ENCODE measurements at places on chromosomes 16 and 17. TPM values are rescaled to one million over a fixed set of nuclear protein-coding genes. Genes with fewer than 3 reads are reported as not detected.
A peak's percentile ranks its signal among the peaks of the same experiment; 100 is the strongest.

ADCY9 gene
- 10.5 TPM for polyA plus RNA-seq

SLC13A2 gene
- not detected for polyA plus RNA-seq

PRSS33 gene
- polyA plus RNA-seq: 0.17 TPM

CD300A gene
- polyA plus RNA-seq: 1.3 TPM

TMEM238L gene
- polyA plus RNA-seq: not detected

SLC5A2 gene
- 4.1 TPM for polyA plus RNA-seq

NAE1 gene
- polyA plus RNA-seq: 30.3 TPM

MT2A gene
- 23.2 TPM for polyA plus RNA-seq

TANGO6 gene
- 6.7 TPM for polyA plus RNA-seq

THUMPD1 gene
- polyA plus RNA-seq: 51.3 TPM

CPHXL gene
- polyA plus RNA-seq: not detected

DOC2B gene
- polyA plus RNA-seq: 1.8 TPM

KRT23 gene
- polyA plus RNA-seq: not detected

GRCh38 chr17:65446838-65447526 lies 114.5 kb downstream of the AXIN2 start:
- DNase-seq: no peak

DNA sequence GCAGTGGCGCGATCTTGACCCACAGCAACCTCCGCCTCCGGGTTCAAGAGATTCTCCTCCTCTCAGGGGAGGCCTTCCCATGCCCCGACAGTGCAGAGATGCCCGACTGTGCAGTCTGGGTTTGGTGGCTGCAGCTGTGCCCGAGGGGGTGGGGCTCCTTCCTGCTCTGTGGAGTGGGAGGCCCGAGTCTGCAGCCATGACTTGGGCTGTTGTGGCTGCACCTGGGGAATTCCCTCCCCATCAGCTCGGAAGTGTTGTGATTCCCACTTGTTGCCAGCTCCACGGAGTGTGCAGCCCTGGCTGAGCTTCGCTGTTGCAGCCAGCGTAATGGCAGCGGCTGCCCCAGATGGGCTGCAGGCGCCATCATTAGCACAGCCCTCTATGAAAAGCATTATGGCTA lies 66.4 kb upstream of the SMIM36 start:
- no peak for DNase-seq

- no peak for DNase-seq
Measured at GRCh38 chr17:13076905-13077304, 59.1 kb upstream of the ELAC2 start.

- DNase-seq: no peak
Measured at GRCh38 chr16:58843675-58844074, 109.6 kb upstream of the GOT2 start.

DNA sequence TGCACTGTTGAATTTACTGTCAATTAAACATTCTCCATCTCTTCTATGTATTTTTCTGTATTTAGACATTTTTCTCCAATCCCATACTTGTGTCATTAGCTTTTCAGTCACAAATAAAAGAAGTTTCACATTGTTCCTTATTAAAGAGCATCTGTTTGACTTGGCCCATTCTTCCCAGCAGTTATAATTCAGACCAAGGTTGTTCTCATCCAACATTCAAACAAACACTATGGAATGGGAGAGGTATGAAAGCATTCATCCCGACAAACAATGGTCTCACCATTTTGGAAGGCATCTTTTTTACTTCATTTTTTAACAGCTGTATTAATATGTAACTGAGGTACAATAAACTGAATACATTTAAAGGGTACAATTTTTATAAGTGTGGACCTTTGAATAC lies 208.8 kb upstream of the MAF start:
- DNase-seq: no peak

DNA sequence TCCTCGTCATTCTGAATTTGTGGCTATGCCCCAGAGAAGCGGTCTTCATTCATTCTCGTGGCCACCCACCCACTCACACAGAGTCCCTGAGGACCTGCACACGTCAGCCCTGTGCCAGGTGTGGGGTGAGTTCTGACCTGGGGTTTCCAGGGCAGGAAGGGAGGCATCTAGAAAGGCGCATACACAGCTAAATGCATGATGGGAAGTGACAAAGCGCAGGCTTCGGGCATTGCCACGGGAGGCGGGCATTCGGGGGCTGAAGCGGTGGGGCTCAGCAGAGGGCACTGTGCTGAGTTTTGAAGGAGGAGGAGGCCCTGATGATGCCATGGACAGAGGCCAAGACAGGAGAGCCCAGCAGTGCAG lies 10.9 kb downstream of the UBALD2 start:
- DNase-seq: no peak

- DNase-seq: no peak
Measured at GRCh38 chr17:48589060-48589830, 796 bp downstream of the HOXB3 start.

DNA sequence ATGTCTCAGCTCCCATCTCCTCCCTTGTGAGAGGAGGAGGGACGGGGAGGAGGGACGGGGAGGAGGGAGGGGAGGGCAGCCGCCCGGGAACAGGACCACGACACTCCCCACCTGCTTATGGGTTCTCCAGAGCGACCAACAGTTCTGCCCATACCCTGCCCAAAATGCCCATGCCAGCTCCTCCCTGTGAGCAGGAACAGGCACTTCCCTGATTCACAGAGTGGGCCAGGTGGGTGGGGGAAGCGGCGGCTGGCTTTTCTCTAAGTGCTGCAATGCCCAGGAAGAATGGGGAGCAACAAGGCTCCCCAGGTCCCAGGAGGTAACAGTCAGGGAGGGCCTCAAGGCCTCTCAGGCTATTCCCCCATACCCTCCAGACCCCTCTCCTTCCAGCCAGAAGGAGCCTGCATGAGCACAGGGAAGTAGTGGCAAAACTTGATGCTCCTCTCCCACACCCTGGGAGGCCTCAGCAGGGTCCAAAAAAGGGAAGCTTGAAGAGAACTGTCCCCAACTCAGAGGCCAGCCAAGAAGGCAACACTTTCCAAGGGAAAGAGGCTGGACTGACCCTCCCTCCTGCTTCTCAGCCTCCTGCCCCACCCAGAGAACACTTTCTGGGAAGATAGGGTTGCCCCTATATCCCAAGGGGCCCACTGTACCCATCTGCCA lies 53.8 kb downstream of the MYO18A start:
- no peak for DNase-seq

GRCh38 chr17:44137891-44138709 lies 3.6 kb upstream of the HROB start:
- peak; percentile 66 for DNase-seq

- no peak for DNase-seq
Measured at GRCh38 chr16:81073560-81074330, 3.3 kb downstream of the C16orf46 start.

DNA sequence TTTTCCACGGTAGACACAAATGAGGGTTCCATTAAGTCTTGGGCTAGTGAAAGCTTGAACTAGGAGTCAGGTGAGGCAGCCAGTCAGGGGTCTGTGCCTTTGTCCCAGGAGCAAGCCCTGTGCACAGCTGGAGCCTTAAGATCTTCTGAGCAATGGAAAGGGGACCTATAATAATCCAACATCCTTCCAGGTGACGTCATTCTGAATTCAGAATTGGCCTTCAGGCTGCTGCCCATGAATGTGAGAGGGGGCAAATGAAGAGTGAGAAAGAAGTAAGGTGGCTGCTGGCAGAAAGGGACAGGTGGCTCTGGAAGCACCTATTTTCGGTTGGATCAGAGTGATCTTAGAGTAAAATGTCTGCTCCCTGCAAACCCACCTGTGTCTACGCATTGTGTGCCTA lies 488.1 kb upstream of the CDH5 start:
- no peak for DNase-seq

DNA sequence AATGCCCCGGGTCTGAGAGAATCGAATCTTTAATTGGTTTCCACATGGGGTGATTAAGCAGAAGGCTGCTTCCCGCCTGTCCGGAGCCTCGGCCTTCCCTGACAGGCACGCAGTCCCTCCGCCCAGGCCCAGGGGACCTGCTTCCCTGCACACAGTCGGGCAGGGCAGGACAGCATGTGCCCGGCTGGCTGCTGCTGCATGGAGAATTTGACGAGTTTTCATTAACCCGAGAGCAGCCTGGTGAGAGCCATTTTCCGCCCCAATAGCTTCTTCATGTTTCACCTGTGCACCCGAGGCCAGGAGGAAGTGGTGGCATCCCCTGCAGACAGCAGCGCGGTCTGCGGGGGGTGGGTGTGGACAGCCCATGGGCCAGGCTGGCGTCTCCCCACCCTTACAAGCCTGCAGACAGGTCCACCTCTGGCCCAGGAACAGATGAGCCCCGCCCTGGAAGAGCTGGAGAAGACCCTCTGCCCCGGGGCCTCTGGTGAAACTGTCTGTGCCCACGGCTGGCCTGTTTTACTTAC lies 67.0 kb downstream of the KLHDC4 start:
- no peak for DNase-seq

GRCh38 chr16:27759967-27760788 lies 210.2 kb downstream of the KATNIP start:
- no peak for DNase-seq

GRCh38 chr17:7109461-7110322 lies 4.9 kb downstream of the ASGR2 start:
- DNase-seq: no peak

- DNase-seq: no peak
Measured at GRCh38 chr17:11980813-11981212, 16.5 kb downstream of the ZNF18 start.

GRCh38 chr17:8872036-8872704 lies 4.7 kb upstream of the PIK3R6 start:
- no peak for DNase-seq

DNA sequence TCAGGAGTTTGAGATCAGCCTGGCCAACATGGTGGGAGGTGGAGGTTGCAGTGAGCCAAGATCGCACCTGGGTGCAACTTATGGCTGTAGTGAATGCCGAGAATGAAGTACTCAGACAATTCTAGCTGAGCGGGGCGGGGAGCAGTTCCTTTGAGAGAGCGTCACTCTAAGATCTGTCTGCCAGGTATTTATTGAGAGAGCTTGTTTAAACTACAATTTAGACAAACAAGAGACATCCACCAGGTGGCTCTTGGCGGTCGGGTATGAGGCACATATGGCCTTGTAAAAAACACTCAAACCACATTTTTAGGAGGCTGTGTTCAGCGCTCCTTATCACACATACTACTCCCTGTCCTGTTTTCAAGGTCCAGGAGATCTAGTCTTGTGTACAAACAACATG lies 40.6 kb upstream of the CDH1 start:
- DNase-seq: no peak

- no peak for DNase-seq
Measured at GRCh38 chr17:17125136-17126084, 80.7 kb downstream of the PLD6 start.

DNA sequence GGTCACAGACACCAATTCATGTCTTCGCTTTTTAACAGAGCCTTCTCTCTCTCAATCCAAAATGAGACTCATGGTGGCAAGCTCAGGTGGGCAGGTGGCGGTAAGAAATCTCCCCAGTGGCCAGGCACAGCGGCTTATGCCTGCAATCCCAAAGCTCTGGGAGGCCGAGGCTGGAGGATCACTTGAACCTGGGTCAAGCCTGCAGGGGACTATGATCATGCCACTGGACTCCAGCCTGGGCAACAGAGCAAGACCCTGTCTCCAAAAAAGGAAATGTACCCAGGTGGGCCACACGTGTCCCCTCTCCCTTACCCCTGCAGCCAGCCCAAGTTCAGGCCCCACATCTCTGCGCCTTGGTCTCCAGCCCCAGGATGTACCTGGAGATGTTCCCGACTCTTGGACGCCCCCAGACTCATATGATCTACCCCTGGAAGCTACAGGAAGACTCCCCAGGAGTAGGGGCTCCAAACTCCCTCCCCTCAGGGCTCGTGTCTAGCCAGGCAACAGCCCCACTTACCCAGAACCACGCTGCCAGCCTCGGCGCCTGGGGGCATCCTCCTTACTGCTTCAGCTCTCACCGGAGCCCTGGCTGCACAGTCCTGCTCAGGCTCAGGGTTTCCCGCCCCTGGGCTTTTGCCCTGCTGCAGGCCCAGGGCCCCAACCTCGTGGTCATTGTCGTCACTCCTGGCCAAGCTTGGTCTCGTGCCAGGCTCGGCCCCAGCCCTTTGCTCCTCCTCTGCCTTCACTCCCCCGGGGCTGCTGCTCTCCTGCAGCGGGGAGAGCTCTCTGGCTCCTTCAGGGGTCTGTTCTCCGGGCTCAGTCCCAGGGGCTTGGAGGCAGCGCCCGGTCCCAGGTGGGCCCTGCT lies 16.2 kb downstream of the MYLK3 start:
- DNase-seq: no peak

- peak; percentile 84 for DNase-seq
Measured at GRCh38 chr16:49890876-49891275, 35.0 kb upstream of the ZNF423 start.

- DNase-seq: no peak
Measured at GRCh38 chr16:9909072-9909825, 273.0 kb downstream of the GRIN2A start.

DNA sequence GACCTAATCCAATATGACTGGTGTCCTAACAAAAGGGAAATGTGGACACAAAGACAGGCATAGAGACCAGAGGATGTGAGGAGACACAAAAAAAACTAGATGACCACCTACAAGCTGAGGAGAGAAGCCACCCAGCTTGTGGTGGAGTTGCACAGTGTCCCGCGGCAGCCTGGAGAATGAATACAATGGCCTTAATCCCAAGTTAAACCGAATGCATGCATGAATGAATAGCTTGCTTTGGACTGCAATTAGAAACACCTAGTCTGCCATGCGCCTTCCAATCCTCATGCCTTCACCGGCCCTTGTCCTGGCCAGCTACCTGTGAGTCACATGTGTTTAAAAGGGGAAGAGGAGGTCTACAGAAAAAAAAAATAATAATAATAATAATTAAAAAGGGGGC lies 72.0 kb downstream of the CNGB1 start:
- DNase-seq: no peak

GRCh38 chr16:67535201-67535600 lies 6.6 kb downstream of the RIPOR1 start:
- no peak for DNase-seq

GRCh38 chr17:48925251-48925990 lies 17.2 kb downstream of the UBE2Z start:
- DNase-seq: no peak

DNA sequence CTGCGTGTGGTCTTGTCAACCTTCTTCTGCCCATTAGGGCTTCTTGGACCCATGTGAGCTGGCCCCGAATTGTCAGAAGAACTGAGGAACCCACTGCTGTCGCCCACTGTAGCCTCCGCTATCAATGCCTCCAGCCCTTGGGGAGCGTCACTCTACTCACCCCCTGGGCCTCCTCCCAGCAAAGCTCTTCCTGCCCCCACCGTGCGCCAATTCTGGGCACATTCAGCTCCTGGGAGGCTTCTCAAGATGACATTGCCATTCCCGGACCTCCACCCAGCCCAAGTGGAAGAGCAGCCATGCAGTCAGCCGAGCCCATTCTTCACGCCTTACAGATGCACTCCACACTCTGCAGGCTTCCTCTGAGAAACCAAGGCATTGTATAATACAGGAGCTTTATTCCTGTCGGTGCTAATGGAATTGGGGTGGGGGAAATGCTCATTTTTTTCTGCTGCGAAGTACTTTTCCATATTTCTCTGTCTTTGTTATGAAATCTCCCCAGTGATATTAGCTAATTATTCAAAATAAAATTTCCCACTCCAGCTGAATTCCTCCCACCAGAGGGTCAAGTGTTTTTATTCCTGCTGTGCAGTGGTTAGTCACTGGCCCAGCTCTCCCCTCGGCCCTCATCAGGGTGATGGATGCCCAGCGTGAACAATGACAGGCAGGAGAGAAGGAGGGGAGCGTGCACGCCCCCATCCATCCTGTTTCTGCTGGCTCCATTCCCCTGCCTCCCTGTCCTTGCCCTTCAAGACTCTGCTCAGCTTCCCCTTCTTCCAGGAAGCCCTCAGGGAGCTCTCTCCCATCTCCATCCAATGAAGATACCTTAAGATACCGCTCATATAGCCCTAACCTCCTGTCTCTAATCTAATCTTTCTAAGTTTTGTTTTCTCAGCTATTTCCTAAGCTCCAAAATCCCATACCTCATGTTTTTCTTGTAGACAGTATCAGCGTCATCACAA lies 87.7 kb downstream of the C16orf95 start:
- DNase-seq: no peak

- DNase-seq: no peak
Measured at GRCh38 chr16:72172105-72173034, at the start of gene PMFBP1. Gene PMFBP1 (minus strand): TSS chr16:72172155. CDS start chr16:72171208, 947 bp downstream.
